Head of caudate nucleus (tissue), 42 donors: ENCODE measurements at places on chromosomes 6 and 20.

DNA sequence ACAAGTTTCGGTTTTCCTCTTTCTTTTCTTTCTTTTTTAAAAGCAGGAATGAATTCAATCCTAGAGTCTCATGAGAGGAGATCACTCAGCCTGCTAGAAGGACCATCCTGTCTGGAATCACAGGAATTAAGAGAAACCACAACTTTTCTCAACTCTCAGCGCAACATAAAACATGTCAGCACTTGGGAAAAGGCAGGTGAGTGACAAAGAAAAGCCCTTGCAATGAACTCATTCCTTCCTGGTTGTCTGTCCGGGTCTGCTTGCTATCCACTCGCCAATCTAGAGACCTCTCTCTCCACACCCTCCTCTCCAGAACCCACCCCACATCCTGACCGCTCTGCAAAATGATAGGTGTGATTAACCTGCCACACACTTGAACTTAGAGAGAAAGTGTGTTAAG is 253.8 kb downstream of the LY86 start:
- no peak for DNase-seq

DNA sequence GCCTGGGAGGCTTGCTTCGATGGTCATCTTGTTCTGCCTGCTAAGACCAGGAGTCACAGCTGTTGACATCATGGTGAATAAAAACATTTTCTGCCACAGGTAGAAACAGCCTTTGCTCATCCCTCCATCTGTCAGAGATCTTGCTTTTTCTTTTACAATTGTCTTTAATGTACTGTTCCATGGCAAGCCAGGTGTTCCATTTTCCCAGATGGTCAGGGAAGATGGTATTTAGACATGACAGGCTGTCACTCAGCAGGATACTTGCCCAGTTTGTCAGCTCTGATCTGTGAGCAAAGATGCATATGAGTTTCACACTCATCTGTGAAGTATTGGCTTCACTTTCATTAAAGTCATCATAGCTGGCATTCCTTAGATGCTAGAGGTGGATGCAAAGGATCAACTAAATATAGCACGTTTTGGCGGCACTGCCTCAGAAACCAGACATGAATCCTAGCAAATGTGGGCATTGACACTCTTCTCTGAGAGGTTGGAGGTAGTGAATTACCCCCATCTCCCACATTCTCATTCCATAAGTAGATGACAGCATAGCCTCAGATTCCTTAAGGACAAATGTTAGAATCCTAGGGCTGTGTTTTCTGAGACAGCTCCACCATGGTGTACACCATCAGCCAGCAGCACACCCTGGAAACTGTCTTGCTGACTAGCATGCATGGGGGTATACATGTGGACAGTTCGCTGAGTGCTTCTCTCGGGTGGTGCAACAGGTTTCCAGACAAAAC is 4.2 kb downstream of the SSTR4 start:
- DNase-seq = no peak

- DNase-seq = peak; percentile 16
These were observed 93.8 kb upstream of the LY86 start for GRCh38 chr6:6494677-6495076.

DNA sequence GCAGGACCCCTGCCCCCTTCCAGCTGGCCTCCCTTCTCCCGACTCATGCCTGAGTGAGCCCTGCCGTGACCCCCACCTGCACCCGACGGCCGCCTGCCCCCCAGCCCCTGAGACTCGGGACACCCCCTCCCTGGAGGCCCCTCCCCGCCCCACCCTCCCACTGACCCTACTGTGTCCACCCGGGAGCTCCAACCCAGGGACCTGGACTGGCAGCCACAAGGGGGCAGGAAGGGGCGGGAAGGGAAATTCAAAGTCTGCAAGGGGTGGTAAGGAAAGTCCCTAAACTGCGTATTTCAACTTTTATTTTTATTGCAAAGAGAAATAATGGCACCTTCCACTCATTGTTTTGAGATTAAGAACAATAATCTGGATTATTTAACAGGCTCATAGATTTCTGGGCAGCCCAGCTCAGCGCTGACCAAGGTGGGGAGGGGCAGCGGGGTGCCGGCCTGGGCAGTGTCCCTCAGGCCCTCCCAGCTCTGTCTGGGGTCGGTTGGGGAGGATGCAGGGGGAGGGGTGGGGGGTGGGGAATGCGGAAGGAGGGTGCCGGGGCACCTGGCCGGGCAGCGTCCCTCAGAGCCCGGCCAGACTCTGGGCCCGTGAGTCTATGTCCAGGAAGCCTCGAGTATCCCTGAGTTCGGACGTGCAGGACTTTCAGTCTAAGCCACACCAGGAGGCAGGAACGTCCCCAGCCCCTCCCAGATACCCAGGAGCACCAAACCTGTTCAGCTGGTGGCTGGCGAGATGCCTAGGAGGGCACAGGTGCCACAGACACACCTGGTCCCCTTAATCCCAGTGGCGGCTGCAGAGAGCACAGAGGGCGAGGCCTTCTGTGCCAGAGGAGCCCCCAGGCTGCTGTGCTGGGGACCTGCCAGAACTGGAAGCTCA is 1.3 kb upstream of the PTK6 start:
- DNase-seq = no peak

- DNase-seq = no peak
These were observed 441.9 kb downstream of the CD109 start for GRCh38 chr6:74137911-74138310.

DNA sequence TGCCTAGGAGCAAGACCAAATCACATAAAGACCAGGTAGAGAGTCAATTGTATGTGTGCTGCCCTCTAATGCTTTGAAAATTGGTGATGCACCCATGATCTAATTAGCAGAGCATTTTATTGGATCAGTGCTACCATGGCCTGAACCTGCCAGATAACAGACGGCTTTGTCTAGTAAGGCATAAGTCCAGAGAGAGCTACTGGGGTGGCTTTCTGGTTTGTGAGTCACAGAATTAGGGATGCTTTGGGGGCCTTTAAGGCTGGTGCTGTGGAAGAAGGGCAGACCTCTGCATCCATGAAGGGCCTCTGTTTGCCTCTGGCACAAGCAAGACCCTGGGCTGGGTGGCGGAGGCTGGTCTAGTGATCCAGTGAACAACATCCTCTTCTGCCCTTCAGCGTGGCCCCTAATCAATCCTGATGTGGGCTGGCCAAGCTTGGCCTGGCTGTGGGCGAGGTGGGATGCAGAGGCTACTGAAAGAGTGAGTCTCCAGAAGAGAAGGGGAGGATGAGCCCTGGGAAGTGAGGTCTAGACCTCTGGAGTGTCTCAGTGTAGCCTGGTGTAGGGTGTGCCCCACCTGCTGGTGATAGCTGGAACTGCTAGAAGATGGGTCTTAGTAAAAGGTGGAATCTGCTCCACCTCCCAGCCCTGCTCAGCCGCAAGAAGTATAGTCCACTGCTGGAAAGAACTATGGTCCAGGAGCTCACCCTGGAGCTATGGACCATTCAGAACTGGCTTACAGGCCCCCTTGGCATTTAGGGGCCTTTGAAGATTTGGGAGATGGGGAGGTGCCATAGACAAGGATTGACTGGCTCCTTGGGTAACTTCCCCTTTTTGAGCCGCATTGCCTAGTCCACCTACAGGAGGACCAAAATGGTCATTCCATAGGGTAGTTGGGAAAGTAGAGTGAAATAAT is 36.7 kb upstream of the AAR2 start:
- peak; percentile 86 for DNase-seq
